Spinal cord (tissue), 10 donors: ENCODE measurements at places on chromosomes 3 and 15.

DNA sequence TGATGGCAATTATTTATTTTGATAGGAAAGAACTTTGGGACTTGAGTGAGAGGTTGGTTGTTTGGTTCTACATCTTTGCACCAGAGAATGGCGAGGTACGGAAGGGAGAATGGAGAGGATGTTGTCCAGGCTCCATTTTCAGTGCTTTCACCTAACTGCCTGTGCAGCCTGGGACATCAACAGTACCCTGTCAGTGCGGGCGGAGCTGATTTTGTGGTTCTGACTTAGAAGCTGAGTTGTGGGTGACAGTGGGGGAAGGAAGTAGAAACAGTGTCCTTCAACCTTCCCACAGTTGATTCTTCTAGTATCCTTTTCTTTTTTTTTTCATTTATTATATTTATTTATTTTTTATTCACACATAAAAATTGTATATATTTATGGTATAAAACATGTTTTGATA is 95.3 kb downstream of the TIGIT start:
- H3K27me3 ChIP-seq, result no peaks in the 10 kb centered on the region
- H3K27ac ChIP-seq, result no peak overlapping the region
- DNase-seq, result no peak
- H3K4me1 ChIP-seq, result no peaks in the 10 kb centered on the region
- no peak overlapping the region for H3K4me3 ChIP-seq

DNA sequence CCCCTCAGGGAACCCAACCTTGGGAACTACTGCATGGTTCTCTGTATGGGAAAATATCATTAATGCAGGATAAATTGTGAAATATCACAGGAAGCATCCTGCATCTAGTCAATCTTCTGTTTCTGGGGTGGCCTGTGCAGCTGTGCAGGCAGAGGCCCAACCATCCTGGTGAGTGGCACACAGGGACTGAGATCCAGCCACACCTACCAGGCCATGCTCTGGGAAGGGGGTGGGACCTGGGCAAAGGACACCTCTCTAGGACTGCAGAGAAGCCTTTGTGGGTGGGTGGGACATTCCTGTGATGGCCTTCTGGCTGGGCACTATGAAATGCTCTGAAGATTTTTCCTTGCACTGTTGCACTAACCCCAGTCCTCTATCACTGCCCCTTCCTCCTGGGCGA is 26.8 kb downstream of the CCRL2 start:
- H3K4me3 ChIP-seq, result no peak overlapping the region
- DNase-seq, result no peak
- H3K4me1 ChIP-seq, result no peaks in the 10 kb centered on the region
- no peaks in the 10 kb centered on the region for H3K36me3 ChIP-seq
- H3K27me3 ChIP-seq, result no peaks in the 10 kb centered on the region
- H3K27ac ChIP-seq, result no peak overlapping the region

- H3K27me3 ChIP-seq, result no peaks in the 10 kb centered on the region
- no peak overlapping the region for H3K27ac ChIP-seq
These were observed 89.0 kb upstream of the FNDC3B start for GRCh38 chr3:171950373-171950772.

DNA sequence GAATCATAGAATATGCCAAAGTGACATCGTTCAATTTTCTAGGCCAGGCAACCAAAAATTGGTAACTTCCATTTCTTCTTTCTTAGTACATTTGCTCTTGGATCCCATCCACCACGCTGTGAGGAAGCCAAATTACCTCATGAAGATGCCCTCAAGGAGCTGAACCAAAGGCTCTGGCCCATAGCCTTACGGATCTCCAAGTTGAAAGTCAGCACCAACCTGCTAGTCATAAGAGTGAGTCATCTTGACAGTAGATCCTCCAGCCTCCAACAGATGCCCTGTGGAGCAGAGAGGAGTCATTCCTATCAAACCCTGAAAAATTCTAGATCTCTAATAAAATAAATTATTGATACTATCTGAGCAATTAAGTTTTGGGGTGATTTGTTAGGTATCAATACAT is 322.5 kb upstream of the COL8A1 start:
- DNase-seq, result no peak
- H3K36me3 ChIP-seq, result no peaks in the 10 kb centered on the region
- H3K27me3 ChIP-seq, result no peaks in the 10 kb centered on the region
- no peak overlapping the region for H3K27ac ChIP-seq

GRCh38 chr3:140223631-140224030 is 288.6 kb downstream of the CLSTN2 start:
- H3K27ac ChIP-seq, result no peak overlapping the region
- no peaks in the 10 kb centered on the region for H3K36me3 ChIP-seq
- no peaks in the 10 kb centered on the region for H3K4me1 ChIP-seq
- no peak for DNase-seq
- no peaks in the 10 kb centered on the region for H3K27me3 ChIP-seq
- no peak overlapping the region for H3K4me3 ChIP-seq

- no peaks in the 10 kb centered on the region for H3K27me3 ChIP-seq
- H3K36me3 ChIP-seq, result peaks cover 24% of the 10 kb centered on the region
- peak overlapping the region; percentile 44 for H3K27ac ChIP-seq
- peaks cover 52% of the 10 kb centered on the region for H3K4me1 ChIP-seq
- H3K4me3 ChIP-seq, result no peak overlapping the region
These were observed 71.7 kb upstream of the TMEM115 start for GRCh38 chr3:50430950-50431435.

GRCh38 chr15:48632651-48633050 is 12.9 kb downstream of the FBN1 start:
- DNase-seq, result no peak
- no peaks in the 10 kb centered on the region for H3K27me3 ChIP-seq
- H3K36me3 ChIP-seq, result no peaks in the 10 kb centered on the region
- H3K27ac ChIP-seq, result no peak overlapping the region
- H3K4me3 ChIP-seq, result no peak overlapping the region

- no peaks in the 10 kb centered on the region for H3K27me3 ChIP-seq
- H3K4me1 ChIP-seq, result no peaks in the 10 kb centered on the region
- no peak for DNase-seq
- H3K27ac ChIP-seq, result no peak overlapping the region
- H3K36me3 ChIP-seq, result no peaks in the 10 kb centered on the region
These were observed 509.3 kb upstream of the TGFBR2 start for GRCh38 chr3:30097022-30097650.

DNA sequence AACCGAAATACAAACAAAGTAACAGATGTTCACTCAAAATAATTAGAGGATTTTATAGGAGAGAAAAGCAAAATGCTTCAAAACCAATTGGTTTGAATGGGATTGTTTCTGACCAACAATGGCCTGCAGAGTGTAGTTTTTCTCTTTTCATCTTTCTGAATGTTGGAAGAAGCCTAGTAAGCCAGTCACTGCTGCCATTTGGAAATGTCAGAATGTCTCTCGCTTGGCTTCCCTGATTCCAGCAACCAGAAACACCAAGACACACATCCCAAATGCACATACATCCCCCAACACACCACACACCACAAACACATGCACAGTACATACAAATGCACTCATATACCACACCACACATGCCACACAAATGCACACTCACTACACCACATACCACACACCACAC is 403.4 kb downstream of the OCA2 start:
- H3K36me3 ChIP-seq, result no peaks in the 10 kb centered on the region
- H3K27ac ChIP-seq, result no peak overlapping the region
- H3K4me3 ChIP-seq, result no peak overlapping the region
- H3K4me1 ChIP-seq, result peaks cover 11% of the 10 kb centered on the region
- H3K27me3 ChIP-seq, result no peaks in the 10 kb centered on the region
- DNase-seq, result no peak

DNA sequence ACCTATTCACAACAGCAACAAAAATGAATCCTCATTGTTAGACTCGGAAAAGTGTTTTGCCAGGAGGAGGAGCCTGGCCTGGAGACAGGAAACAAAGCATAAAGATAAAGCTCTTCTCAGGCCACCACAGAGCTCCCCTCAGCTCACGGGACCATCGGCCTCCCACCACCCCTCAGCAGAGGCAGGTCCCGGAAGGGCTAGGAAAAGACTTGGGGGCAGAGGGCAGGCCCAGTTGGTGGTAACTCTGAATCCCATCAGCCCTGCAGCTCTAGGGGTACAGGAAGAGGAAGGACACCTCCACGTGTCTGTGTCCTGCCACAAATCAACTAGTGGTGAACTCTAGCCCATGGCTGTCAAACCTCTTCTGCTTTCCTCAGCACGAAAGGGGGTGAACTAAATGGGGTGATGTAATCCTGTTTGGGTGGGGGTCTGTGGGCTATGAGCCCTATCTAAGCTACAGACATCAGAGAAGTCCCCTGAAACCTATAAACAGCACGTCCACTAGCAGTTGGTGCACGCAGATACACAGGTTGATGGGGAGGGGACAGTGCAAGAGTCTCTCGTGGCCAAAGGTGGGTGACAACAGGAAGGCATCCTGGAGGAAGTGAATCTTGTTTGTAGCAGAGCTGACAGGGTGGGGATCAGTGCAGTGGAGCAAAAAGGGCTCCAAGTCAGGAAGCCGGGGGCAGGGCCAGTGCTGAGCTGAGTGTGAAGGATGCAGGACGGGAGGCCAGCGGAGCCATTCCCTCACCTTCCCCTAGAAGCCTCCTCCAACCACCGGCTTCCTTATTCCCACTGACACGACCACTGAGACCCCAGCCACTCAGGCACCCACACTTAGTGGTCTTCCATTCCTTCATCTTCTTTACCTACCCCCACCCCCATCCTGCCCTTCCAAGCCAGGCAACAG is 111.1 kb upstream of the HACD2 start:
- H3K27me3 ChIP-seq, result no peaks in the 10 kb centered on the region
- H3K4me3 ChIP-seq, result no peak overlapping the region
- DNase-seq, result no peak
- peaks cover 24% of the 10 kb centered on the region for H3K4me1 ChIP-seq
- H3K27ac ChIP-seq, result no peak overlapping the region

DNA sequence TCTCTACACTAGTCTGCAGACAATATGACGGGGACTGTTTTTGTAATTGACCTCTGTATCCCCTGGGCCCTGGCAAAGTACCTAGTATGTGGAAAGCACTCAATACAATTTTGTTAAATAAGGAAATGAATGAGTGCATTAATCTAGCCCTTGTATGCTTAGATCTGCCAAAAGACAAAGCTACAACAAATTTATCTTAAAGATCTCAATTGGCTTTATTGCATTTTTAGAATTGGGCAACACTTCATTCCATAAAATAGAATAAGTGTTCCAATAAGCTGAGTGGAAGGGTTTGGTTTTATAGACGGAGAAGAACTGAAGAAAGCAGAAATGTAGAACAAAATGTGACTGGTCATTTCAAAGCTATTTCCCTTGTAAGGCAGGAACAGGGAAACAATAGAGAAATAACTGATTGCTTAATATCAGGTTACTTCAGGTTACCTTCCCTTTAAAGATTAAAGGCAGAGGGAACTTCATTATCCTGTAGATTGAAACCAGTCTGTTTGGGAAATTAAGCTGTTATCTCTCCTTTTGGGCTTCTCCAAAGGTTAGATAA is 108.3 kb upstream of the MME start:
- H3K4me1 ChIP-seq, result no peaks in the 10 kb centered on the region
- H3K36me3 ChIP-seq, result no peaks in the 10 kb centered on the region
- H3K27me3 ChIP-seq, result no peaks in the 10 kb centered on the region
- H3K27ac ChIP-seq, result no peak overlapping the region

GRCh38 chr3:189040656-189041335 is 131.0 kb upstream of the TPRG1 start:
- H3K27me3 ChIP-seq, result no peaks in the 10 kb centered on the region
- no peak overlapping the region for H3K27ac ChIP-seq
- no peaks in the 10 kb centered on the region for H3K4me1 ChIP-seq
- H3K4me3 ChIP-seq, result no peak overlapping the region
- no peak for DNase-seq

DNA sequence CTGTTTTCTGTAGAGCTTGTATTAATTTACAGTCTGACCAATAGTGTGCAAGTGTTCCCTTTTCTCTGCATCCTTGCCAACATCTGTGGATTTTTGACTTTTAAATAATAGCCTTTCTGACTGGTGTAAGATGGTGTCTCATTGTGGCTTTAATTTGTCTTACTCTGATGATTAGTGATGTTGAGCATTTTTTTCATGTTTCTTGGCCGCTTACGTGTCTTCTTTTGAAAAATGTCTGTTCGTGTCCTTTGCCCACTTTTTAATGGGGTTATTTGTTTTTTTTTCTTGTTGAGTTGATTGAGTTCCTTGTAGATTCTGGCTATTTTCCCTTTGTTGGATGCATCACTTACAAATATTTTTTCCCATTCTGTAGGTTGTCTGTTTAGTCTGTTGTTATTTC is 7.6 kb upstream of the ACOX2 start:
- H3K4me3 ChIP-seq, result no peak overlapping the region
- no peaks in the 10 kb centered on the region for H3K36me3 ChIP-seq
- H3K4me1 ChIP-seq, result no peaks in the 10 kb centered on the region
- no peak for DNase-seq

GRCh38 chr15:67146234-67146633 is 80.8 kb downstream of the SMAD3 start:
- H3K4me3 ChIP-seq, result no peak overlapping the region
- no peaks in the 10 kb centered on the region for H3K27me3 ChIP-seq
- DNase-seq, result peak; percentile 55
- H3K36me3 ChIP-seq, result no peaks in the 10 kb centered on the region
- H3K27ac ChIP-seq, result peak overlapping the region; percentile 75

- H3K4me3 ChIP-seq, result no peak overlapping the region
- H3K4me1 ChIP-seq, result no peaks in the 10 kb centered on the region
- H3K27ac ChIP-seq, result no peak overlapping the region
These were observed 453.9 kb downstream of the SQOR start for GRCh38 chr15:46088486-46089445.

GRCh38 chr3:187763850-187764648 is 18.8 kb upstream of the BCL6 start:
- no peak overlapping the region for H3K4me3 ChIP-seq
- H3K4me1 ChIP-seq, result no peaks in the 10 kb centered on the region
- H3K36me3 ChIP-seq, result no peaks in the 10 kb centered on the region
- H3K27ac ChIP-seq, result no peak overlapping the region
- DNase-seq, result no peak

GRCh38 chr15:93179072-93179471 is 90.1 kb upstream of the RGMA start:
- no peak for DNase-seq
- H3K4me3 ChIP-seq, result no peak overlapping the region
- no peaks in the 10 kb centered on the region for H3K27me3 ChIP-seq
- H3K4me1 ChIP-seq, result peaks cover 33% of the 10 kb centered on the region
- H3K36me3 ChIP-seq, result peaks cover 2% of the 10 kb centered on the region

GRCh38 chr15:98321896-98322295 is 326.4 kb upstream of the IGF1R start:
- H3K27me3 ChIP-seq, result no peaks in the 10 kb centered on the region
- no peak overlapping the region for H3K27ac ChIP-seq
- no peak for DNase-seq
- no peak overlapping the region for H3K4me3 ChIP-seq

DNA sequence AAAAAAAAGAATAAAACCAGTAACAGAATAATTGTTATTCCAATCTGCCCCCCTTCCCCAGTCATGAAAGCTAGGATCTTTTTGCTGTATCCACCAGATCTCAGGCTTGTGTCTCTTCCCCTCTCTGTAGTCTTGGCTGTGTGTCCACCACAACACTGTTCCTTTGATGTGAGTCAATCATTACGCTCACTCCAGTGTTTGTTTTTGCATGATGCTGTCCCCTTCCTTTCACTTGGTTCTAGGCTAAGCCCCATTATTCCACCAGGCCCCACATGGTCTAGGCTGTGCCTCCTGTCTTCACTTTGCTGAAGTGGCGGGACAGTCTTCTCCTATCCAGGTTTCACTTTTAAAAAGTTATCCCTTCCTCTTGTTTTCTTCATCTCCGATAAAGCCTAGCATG is 13.6 kb downstream of the ACKR2 start:
- no peak overlapping the region for H3K4me3 ChIP-seq
- H3K36me3 ChIP-seq, result no peaks in the 10 kb centered on the region
